ENCODE measurements at places on chromosomes 16 and 17.

DNA sequence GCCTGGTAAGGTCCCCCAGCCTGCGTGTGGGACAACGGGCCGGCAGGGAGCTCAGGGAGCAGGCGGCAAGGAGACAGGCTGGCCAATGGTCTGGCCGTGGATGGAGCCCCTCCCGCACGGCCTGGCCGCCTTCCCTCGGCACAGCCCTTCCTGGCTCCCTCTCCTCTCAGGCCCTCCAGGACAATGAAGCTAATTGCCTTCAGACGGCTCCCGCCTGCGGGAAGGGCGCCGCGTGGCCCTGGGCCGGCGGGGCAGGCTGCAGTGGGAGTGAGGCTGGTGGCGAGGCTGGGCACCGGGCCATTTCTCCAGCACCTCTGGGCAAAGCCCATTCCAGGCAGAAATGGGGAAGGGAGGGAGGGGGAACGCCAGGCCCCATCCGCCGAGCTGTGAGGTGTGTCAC, 50.9 kb downstream of the ENGASE start:
- no peak for DNase-seq

GRCh38 chr17:2016494-2016893, 8.6 kb downstream of the RTN4RL1 start:
- DNase-seq: no peak

DNA sequence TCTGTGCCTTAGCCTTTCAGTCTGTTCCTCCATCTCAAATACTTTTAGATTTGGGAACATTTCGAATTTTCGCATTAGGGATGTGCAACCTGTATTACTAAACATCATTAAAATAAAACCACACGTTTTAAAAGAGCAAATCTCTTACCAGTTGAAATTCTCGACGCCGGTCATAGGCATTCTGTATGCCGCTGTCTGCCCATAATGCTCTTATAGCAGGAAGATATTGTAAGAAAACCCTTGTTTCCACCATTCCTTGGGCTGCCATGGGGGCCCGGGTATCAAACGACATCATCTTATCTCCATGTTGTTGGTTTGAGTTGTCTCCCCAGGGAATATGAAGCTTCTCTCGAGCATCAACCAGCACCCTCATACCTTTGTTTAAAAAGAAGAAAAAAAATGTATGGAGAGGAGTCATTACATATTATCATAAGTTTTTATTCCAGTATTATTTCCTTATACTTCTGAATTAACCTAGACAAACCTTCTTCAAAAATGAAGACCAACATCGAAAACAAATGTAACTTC, 3.1 kb downstream of the GNA13 start:
- DNase-seq: no peak

DNA sequence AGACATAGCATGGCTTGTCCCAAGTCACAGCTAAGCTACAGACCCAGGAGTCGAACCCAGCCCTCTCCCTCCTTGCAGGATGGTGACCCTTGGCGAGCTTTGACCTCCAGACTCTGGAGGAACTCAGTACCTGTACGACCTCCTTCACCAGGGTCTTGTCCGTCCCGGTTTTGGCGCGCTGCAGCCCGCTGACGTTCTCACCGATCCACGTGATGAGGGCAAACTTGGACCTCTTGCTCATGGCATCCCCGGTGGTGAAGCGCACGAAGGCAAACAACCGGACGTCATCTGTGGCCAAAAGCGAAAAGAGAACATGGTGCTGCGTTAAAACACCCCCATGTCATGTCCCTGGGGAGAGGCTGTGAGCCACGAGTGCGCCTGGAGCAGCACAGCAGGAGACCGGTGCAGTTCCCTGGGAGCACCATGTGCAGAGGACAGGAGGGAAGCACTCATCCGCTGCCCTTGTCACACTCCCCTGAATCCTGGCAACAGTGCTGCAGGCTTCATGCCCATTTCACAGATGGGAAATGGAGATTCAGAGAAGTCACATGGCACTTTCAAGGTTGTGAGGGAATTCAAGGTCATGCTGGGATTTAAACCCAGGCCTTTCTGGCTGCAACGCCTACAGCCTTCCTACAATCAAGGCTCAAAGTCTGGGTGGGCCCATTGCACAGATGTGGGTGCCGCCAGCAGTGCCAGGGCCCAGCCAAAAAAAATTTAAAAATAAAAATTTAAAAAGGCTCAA, 27.7 kb downstream of the COTL1 start:
- DNase-seq: no peak

GRCh38 chr17:67562005-67562404, 155.7 kb upstream of the NOL11 start:
- DNase-seq: no peak

DNA sequence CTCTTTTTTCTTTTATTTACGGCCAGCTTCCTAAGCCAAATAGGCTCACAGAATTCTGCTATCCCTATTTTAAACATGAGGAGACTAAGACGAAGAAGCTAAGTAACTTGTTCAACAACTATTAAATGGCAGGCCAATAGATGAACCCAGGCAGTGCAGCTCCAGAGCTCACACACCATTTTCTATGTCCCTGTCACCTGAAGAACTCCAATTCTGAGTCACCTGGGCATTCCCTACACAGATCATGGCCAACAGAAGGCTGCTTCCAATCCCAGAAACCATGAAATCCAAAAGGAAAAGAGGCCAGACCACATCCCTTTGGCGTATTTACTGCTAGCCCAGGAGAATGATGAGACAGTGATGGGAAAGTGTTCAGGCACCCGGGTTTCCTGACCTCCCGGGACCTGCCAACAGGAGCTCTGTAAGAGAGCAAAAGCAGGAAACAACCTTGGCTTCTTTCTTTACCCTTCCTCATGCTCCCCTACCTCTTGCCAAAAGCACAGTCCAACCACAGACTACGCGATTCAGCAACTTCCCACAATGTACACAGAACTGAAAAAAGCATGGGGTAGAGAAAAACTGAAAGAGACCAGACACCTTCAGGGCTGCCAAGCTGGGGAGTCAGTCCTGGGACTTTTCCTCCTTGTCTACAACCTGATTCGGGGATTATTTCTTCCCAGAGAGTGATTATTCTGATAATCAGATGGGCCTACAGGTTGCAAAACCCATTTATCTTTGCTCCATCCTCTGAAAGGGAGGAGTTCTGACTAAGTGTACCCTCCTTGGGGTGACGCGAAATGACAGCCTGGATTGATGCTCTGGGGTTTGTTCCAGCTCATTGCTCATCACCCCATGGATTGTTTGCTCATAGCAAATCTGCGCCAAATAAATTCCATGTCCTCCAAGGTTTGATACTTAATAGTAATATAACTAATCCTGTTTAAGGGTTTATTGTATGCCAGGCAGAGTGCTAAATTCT, 47.8 kb upstream of the HAS3 start:
- no peak for DNase-seq

DNA sequence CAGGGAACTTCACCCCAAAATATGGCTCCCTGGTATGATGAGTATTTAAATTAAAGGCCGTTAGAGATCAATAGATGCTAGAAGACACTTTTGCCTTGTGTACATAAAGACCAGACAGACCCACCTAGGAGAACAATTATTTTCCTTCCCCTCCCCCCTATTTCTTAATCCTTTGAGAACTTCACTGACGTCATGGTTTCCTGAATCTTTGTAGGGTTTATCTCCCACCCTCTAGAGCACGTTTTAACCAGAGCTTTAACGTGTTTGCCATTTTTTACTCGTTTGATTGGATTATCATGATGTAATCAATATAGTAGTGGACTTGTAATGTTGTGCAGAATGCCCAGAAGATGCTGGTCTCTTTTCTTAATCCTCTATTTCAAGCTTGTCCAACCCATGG, 22.9 kb upstream of the XYLT2 start:
- no peak for DNase-seq

DNA sequence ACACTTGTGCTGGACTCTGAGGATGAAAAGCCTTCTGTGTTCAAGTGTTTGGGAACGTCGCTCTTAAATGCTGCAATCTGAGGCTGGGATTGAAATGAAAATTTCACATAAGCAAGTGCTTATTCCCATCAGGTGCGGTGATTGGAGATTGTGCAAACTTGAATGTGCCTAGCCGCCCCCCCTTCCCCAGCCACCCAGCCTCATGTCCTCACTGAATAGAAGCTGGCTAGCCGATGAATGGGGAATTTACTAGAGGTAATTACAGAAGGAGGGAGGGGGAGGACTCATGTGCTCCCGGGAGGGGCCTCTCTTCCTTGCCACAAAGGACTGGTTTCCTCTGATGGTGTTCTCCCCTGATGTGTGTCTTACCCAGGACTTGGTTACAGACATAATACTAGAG, 544.8 kb upstream of the EEF2KMT start:
- no peak for DNase-seq

Measured in activated CD4-positive, alpha-beta T cell treated with anti-CD3 and anti-CD28 coated beads for 4 hours (primary cell).